ENCODE measurements at places on chromosomes 1 and 21.

GRCh38 chr21:27561116-27561515, 594.2 kb upstream of the ADAMTS5 start:
- DNase-seq = no peak

- DNase-seq = no peak
These were observed 426.3 kb upstream of the ADGRL2 start for GRCh38 chr1:81374481-81374880.

- no peak for DNase-seq
These were observed 7.4 kb upstream of the DPH5 start for GRCh38 chr1:101033017-101033416.

DNA sequence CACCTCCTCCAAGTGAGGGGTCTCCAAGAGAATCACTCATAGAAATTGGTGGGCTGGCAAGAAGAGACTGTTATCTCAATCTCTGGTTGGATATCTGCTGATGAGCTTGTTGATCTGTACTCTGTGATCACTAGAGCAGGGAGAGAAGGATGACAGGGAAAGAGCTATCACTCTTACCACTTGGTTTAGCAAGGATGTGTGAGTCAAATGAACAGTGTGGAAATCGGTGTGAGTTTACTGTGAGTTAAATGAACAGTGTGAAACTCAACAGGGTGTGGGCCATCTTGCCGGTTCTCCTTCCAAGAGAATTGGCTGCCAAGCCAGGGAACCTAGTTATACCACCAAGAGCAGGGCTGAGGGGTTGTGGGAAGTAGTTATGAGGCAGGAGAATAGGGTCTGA, 33.3 kb upstream of the CD1D start:
- no peak for DNase-seq

DNA sequence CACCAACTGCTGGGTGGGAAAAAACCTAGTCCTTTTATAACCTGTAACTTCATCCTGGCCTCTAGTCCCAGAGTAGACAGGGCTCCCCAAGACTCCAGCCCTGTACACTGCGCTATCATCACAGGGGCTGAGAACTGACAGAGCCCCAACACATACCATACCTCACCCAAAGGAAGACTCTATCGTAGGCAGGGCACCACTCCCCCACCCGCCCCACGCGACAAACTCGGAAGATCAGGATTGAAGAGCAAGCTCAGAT, 15.8 kb downstream of the INPP5B start:
- DNase-seq = no peak

DNA sequence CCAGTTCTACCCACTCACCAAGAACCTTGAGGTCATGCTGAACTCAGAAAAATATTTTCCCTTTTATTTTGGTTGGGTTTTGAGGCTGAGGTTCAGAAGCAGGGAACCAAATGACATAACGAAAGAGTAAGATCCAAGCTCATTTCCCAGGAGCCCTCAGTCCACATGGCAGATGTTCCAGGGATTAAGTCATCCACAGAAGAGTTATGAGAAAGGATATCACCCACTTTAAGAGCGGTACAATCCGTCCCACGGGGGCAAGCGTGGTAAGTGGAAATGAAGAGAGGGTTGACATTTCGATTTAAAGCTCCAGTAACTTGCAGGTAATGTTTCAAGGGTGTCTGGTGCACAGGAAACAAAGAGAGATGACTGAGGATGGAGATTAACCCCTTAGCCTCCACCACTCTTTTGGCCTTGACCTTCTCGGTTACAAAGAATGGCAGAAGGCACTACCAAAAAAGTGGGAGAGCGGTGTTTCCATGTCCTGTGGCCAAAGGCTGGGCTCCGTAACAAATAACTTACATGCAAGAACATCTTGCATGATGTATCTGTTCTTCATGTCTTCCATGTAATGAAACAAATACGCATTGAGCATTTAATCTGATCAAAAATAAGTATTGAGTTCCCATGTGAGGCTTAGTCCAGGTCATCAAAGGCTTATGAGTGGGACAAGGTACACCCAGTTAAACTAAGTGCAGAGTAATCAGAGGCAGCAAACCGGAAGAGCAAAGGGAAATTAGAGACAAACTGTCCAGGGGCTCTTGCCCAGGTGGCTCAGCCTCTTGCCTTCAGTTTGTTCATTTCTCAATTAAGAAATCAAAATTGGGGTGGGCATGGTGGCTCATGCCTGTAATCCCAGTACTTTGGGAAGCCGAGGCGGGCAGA, 241.4 kb downstream of the TOMM20 start:
- DNase-seq = peak; percentile 32

Data from BJ (cell line).